ENCODE measurements at places on chromosomes 12 and 14.

GRCh38 chr12:106093246-106093645 is 45.5 kb downstream of the NUAK1 start:
- DNase-seq = no peak

DNA sequence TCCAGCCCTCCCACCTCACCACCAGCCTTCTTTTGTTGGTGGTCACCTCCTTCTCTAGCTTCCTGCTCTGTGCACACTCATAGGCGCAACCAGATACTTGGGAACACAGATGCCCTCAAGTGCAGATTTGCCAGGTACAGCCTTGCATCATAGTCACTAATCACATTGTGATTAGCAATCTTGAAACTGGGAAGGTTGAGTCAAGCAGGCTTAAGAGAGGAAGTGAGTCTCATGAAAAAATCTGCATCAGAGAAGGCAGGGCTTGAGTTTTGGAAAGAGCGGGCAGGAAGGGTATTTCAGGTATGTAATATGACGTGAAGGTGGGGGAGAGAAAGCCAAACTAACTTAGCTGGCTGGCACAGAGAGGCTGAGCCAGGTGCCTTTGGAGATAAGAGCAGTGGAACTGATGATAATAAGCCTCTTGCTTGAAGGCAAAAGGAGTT is 2.7 kb upstream of the RABGGTA start:
- DNase-seq = no peak

DNA sequence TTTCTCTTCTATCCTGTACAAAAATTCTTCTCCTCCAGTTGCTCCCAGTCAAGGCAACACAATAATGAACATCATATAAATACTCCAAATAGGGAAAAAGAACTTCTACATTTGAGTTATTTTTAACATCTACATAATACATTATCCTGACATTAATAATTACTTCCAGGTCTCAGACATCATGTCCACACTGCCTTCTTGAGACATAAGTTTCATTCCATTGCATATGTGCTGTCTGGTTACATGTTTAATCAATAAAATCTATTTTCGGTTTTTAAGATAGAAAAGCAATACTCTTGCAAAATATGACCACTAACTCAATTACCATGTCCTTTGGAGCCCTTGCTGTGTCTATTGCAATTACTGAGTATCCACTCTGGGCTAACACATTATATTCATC is 881.9 kb downstream of the GALC start:
- DNase-seq = no peak

- no peak for DNase-seq
Observed at GRCh38 chr14:52299692-52300278, 14.3 kb upstream of the PTGER2 start.

- DNase-seq = peak; percentile 54
Observed at GRCh38 chr14:93892923-93893558, 34.1 kb upstream of the FAM181A start.

- no peak for DNase-seq
Observed at GRCh38 chr14:90551733-90552464, 155.1 kb downstream of the CALM1 start.

- DNase-seq = no peak
Observed at GRCh38 chr12:1553987-1554982, 40.1 kb downstream of the FBXL14 start.

- no peak for DNase-seq
Observed at GRCh38 chr14:105331575-105332349, 17.2 kb downstream of the PACS2 start.

- DNase-seq = no peak
Observed at GRCh38 chr12:87960566-87960965, 68.6 kb downstream of the C12orf50 start.

- DNase-seq = peak; percentile 75
Observed at GRCh38 chr14:77580964-77581505, 35.4 kb downstream of the SPTLC2 start.

GRCh38 chr12:133105620-133106019 is 24.5 kb downstream of the ZNF891 start:
- no peak for DNase-seq

DNA sequence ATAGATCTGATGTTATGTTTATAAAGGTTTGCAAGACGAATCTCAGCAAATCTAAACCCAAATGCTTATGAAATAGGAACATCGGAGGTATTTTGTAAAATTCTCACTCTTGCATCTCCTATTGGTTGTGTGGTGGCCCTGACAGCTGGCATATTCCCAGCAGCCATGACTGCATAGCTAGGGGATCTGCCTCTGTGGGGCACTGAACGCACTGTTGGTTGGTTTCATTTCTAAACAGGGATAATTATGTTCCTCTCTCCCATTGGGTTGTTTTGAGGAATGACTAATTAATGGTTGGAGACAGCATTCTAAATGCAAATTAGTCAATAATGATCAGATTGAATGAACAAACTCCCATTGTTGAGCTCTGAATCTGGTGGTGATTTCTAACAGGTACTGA is 2.7 kb upstream of the BEST3 start:
- DNase-seq = no peak

DNA sequence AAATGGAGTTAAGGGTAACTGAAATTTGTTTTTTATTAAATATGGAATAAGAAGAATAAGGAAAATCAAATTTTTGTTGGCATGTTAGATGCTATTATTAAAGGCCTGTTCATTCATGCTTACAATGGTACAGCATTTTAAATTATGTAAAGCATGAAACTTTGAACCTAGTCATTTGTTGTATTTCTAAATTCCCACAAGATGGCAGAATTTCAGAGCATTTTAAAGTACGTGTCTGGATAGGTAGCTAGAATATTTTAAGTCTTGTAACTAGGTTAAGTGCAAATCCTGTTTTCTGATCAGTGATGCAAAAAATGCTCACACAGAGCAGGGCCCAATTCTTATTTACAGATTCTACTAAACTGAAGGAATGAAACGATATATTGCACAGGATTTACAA is 585.6 kb upstream of the MIS18BP1 start:
- peak; percentile 11 for DNase-seq

DNA sequence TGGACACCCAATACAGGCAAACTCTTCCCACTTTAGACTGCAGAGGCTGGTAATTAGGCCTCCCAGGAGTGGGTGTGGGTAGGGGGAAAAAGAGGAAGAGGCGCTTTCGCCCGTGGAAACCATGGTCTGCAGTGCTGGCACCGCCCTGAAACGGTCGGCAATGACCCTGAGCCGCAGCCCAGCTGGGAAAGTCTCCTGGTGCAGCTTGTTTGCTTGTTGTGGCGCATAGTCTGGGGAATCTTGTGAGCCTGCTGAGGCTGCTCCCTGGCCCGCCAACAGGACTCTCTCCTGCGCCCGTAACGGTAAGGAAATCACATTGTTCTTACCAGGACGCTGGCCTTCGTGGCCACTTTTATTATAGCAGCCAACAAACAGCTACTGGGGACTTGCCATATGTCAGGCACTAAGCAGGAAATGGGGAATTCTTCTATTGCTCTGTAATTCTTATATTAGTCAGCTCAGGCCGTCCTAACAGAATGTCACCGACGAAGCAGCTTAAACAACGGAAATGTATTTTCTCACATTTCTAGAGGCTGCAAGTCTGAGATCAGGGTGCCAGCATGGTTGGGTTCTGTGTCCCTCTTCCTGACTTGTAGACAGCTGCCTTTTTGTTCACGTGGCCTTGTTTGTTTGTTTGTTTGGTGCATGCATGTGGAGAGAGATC is 52.5 kb upstream of the RIN3 start:
- no peak for DNase-seq

- DNase-seq = no peak
Observed at GRCh38 chr12:70657616-70658286, 20.5 kb upstream of the PTPRB start.

GRCh38 chr12:117662620-117663395 is 301.4 kb upstream of the NOS1 start:
- DNase-seq = no peak

GRCh38 chr14:103765526-103765925 is 49.9 kb downstream of the ZFYVE21 start:
- DNase-seq = no peak

DNA sequence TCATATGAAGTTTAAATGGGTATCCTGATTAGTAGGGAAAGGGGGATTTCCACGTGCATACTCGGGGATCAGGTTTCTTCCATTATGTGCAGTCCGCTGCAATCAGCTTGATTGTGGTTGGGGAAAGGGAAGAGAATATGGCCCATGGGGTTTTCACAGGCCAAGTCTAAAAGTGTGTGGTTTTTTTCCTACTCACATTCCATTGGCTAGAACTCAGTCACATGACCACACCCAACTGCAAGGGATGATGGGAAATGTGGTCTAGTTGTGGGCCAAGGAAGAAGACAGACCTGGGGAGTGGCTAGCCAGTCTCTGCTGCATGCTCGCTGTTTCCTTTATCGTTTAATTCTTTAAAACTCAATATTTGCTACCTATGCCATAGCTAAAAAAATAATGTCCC is 105.1 kb downstream of the PRIMA1 start:
- no peak for DNase-seq

GRCh38 chr12:65152012-65152411 is 17.4 kb upstream of the LEMD3 start:
- no peak for DNase-seq

GRCh38 chr14:92362781-92363235 is 39.8 kb downstream of the SLC24A4 start:
- no peak for DNase-seq

DNA sequence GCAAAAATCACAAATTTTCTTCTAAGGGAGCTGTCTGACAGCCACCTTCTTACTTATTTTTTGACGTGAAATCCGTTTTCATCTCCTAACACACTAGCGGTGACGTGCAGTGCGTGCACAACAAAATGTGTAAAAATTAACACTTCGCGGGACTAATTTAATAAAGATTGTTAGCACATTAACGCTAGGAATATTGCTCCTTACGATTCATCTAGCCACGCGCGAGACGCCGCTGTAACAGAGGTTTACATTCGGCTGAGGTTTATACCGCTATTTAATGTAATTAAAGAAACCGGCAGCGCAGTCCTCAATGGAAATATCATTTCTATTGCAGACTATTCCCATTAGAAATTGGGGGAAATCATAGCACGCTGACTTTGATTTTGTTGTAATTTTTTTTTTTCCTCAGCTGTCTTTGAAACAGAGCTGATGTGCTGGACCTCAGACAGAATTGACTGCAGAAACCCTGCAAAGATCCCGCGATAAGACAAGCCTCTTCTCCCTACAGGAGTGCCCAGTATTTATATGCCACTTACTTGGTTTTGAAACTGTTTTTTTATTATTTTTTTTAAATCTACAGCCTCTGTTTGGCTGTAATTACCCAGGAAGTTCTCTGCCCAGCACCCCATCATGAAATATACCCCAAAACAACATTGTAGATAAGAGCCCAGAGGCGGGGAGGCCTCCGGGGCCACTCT is 31.2 kb downstream of the BCL11B start:
- DNase-seq = no peak

- no peak for DNase-seq
Observed at GRCh38 chr14:37616853-37617252, 21.4 kb downstream of the TTC6 start.

DNA sequence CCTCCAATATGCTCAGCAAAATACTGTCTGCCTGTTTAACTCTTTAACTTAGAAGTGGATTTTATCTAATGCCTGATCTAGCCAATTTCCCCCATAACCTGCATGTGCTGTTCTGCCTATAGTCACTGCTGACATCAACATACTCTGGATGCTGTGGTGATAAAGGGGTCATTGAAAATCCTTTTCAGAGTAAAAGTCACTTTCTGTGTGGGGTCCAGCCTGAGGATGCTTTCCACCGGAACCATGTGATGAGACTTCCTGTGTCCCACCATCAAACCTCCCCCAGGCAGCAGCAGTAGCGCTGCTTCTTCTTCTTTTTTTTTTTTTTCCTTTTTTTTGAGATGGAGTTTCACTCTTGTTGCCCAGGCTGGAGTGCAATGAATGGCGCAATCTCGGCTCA is 607.0 kb downstream of the BCL11B start:
- no peak for DNase-seq

DNA sequence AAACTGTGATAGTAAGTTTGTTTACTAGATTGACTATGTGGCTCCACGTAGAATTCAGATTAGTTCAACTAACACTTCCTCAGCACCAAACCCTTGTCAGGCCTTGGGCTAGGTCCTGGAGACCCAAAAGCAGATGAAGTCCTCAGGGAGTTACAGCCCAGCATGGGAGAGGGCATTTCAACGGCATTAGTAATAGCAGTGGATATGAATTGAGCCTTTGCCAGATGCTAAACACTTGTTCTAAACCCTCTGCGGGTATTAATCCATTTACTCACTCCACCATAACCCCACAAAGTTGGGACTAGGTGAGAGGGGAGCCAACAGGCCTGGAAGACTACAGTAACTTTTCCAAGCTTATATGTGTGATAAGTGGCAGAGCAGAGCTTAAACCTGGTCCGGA is 714.6 kb downstream of the DIO2 start:
- no peak for DNase-seq

DNA sequence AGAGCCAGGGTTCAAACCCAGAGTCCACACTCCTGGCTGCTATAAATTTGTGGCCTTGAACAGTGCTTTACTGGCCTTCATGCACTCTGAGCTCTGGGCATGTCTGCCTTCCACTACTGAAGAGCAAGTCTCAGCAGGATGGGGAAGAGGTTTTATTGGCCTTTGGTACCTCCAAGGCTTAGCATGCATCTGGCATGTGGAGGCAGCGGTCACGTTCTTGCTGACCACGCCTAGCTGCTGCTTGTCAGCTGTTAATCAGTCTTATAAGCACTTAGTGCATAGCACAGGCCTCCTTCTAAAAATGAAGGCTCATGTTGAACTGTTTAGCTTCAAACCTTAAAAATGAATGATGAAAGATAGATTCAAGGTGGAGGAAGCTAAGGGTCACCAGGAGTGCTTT is 177.5 kb downstream of the PELI2 start:
- DNase-seq = no peak

DNA sequence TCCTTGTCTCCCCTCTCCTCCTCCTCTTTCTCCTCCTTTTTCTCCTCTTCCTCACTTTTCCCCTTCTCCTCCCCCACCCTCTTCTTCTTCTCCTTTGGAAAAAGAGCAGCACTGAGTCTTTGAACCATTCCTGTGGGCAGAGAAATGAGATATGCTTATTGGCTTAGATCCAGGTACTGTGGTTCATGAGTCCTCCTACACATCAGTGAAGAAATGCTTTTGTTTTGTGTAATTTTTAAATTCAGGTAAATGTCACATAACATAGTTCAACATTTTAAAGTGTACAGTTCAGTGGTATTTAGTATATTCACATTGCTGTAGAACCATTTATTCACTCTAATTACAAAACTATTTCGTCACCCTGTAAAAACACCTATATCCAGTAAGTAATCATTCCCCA is 402.1 kb downstream of the AACS start:
- DNase-seq = no peak

- DNase-seq = no peak
Observed at GRCh38 chr14:49623941-49624839, 3.6 kb downstream of the MGAT2 start.

GRCh38 chr14:68463705-68464374 is 329.0 kb downstream of the ZFP36L1 start:
- no peak for DNase-seq
